ENCODE measurements at places on chromosomes 5 and 9.
A peak's percentile ranks its signal among the peaks of the same experiment; 100 is the strongest.

- DNase-seq: no peak
Observed at GRCh38 chr9:92608909-92609445, 61.0 kb downstream of the IPPK start.

DNA sequence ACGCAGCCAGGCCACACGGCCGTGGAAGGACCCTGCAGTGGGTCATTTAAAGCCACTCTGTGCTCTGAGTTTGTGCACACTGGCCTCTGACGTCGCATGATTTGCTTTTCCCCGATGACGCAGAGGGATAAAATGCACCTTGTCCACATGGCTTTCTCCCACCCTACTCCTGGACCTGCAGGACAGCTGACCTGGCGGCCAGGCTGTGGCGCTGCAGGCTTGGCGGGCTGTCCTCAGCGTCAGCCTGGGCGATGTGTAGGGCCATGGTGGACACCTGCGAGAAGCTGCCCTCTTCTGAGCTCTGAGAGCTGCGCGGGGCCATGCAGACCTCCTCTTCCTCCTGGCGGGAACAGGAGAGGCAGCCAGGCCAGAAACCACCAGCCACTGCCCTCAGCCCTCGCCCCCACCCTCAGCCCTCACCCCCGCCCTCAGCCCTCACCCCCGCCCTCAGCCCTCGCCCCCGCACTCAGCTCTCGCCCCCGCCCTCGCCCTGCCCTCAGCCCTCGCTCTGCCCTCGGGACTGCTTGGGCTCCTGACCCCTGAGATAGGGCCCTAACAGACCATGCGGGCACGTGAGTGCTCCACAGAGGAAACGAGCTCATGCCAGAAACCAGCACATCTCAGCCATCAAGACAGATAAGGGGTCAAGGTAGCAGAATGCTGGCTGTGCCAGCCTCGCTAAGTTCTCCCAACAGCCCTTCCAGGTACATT, 20.0 kb upstream of the SCGB3A1 start:
- no peak for DNase-seq

- no peak for DNase-seq
Observed at GRCh38 chr5:172561151-172561550, 79.9 kb upstream of the NEURL1B start.

DNA sequence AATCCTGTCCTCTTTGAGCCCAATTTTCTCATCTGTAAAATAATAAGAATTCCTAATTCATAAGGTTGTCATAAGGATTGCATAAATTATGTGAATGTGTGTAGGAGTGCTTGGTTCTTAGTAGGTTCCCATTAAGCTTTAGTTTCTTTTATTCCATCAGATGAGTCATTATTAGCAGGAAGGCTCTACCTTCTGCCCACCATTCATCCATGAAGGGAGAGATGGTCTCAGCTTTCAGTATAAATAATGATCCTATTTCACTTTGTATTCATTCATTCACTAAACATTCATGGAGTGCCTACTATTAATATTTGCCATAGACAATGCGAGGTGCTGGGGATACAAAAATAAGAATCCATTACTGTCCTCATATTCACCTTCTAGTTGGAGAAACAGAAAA, 3.0 kb downstream of the CMYA5 start:
- no peak for DNase-seq

GRCh38 chr5:160385496-160385895, 14.4 kb downstream of the FAM200C start:
- no peak for DNase-seq

DNA sequence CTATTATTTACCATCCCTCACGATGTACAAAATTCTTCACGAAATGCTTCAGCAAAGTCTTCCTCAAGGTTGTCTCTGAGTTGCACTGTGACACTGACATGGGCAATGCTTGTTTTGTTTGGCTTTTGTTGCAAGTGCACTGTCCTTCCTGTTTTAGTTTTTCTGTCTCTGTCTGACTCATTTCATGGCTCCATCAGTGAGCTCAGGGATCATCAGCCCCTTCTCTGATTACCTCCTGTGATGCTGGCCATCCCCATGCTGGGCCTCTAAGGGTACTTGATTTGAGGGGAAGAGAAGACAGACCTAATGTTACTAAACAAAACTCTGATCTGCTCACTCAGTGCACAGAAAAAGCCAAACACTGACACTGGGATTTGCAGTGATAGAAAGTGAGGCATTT, 37.6 kb upstream of the STX17 start:
- DNase-seq: no peak

- DNase-seq: no peak
Observed at GRCh38 chr5:158722940-158723339, 376.8 kb downstream of the EBF1 start.

DNA sequence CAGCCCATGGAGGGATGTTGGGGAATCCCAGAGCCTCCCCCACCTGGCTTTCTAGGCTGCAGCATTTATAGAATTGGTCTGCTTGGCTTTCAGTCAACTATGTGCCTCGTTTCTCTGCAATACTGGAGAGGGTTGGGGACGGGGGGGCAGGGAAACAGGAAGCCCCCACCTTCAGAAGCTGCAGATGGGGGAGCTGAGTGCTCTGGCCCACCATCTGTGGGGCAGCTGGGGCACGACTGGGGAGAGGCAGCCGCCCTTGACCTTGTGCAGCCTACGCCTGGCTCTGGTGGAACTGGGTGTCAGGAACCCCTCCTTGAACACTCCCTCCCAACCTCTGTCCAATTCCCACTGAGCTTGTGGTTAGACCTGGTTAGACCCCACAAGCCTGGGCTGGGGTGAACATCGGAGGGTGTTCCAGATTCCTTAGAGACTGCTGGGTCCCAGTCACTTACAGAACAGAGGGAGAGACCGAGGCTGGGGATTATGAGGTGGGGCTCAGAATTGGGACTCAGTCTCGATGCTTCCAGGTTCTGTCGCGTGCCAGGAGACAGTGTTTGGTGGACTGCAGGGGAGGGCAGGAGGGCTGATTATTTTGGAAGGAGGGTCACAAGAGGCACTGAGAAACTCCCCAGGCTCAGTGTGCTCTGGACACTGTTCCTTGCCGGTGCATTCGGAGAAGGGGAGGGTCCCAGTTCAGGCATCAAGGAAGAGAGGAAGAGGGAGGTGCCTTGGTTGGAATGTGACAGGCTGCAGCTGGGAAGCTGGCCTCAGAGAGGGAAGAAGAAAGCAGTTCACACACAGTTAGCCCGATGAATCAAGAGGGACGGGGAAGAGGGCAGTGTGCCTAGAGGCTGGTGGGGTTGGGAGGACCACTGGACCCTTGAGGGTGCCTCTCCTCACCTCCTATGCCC, 25.6 kb downstream of the COL27A1 start:
- no peak for DNase-seq

DNA sequence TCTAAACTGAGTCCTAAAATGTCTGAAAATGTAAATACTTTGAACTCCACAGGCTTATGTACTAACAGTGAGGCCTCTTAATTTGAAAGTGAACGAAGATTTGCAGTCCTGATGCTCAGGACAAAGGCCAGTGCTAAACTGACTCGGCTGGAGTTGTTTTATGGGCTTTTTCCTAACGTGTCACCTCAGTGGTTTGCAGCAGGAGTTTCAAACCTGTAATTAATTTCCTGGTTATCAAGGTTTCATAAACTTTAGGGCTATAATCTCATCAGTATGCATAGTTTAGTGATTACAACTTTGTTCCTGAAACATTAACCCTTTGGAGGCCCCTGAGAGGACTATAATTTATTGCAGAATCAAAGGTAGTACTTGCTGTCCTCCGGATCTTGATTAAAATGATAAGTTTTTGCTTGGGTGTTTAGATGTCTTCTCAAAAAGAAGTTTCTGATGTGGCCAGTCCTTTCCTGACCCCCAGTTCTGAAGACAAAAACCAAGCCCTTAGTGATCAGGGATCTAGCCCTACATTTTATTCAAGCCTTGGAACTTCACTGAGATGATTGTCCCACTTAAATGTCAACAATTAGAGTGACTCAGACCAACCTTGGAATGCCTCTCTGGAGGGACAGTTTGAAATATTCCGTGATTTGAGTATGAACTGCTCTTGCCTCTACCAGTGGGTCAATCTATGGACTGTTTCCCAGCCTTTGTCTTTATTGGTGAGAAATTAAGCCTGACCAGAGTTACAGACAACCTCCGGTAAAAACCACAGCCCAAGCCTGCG, 11.1 kb upstream of the S100Z start:
- no peak for DNase-seq

DNA sequence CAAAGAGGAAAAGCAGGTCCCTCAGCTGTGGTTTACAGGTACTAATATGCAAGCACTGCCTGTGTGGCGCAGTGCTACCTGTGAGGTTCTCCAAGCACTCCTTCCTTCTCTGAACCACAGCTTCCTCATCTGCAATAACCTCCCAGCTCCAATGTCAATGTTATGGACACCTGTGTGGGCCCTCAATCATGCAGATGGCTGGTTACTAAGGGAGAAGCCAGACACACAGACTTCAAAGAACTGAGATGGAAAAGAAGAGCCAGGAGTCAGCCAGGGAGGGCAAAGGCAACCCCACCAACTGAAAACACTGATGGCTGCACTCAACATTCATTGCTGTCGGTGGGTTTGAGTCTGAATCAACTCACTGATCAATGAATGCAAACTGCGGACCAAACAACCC, 77.7 kb downstream of the NR6A1 start:
- no peak for DNase-seq

DNA sequence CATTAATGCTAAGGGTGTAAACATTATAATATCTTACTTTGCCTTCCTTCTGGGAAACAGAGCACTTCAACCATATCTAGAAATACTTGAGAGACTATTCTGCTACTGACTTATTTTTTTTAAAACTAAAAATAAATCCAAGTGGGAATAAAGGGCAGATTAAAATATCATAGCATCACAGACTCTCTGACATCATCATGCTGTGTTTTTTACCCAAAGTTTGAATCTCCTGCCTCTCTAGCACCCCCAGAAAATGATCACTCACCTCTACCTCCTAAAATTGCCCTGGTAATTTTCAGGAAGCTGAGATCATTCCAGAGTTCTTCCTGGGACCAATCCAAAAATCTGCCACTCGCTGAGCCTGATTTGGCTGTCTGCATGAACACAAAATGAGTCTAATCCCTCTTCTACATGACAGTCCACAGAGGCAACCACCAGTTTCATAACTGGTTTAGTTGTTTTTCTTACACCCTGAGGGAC, 813.8 kb upstream of the DMAC1 start:
- DNase-seq: no peak

DNA sequence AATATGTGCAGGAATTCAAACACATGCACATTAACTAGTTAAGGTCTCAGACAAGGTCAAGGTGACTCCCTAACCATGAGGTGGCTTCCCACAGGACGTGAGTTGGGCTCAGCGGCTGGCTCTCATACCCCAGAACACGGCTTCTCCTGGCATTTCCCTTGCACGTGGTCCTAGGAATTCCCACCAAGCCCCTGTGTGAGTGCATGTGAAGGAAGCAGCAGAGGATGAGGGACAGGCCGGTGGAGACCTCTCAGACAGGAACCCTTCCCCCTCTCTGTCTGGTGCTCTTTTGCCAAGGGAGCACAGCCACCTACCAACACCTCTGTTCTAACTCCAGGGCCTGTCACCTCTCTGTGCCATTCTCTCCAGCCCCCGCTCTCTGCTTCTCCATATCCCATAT, 271.0 kb downstream of the FSTL4 start:
- no peak for DNase-seq

GRCh38 chr5:19496056-19496455, 491.9 kb downstream of the CDH18 start:
- no peak for DNase-seq

GRCh38 chr9:135757356-135757755, 55.4 kb downstream of the KCNT1 start:
- DNase-seq: no peak

DNA sequence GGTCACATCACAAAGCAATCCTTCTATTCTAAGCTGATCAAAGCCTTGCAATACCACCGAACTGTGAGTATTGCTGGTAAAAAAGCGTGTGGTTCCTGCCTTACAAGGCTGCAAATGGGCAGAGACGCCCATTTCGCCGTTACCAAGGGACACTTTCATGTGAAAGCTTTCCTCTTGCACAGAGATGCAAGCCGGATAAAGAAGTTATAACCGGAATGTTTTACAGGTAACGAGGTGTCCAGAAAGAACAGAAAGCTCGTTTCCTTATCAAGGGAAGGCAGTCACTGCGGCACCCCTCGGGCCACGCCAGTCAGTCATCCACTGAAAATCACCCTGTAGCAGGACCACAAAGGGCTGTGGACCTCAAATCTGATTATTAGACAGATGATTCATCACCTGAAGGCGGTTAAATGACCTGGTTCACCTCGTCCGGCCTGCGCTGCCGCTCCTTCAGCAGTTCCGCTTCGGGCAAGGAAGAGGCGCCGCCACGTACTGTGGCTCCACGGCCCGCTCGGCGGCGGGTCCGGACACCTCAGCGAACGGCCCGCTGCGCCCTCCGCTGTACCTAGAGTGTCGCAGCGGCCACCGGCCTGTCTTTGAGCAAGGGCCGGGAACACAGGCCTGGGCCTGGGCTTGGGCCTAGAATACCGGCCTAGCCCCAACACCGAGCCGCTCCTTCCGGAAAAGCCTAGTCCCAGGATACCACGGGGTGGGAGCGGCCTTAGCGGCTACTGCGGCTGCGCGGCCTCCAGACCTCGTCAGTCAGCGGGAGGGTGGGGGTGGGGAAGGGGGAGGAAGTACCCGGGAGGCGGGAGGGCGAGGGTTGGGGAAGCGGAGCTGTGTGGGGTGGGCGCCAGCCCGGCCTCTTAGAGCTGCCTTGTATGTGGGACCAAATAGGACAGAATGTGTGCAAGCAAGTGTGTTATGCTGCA, at the start of gene KLHL9:
KLHL9 (minus strand) TSS at position 704 of the 932 bp plus-strand sequence; CDS start at position 159, 545 bp downstream.
- DNase-seq: peak; percentile 69

GRCh38 chr9:125125523-125125922, 17.8 kb downstream of the SCAI start:
- DNase-seq: no peak

GRCh38 chr9:113746486-113746885, 129.6 kb upstream of the ZNF618 start:
- DNase-seq: no peak

DNA sequence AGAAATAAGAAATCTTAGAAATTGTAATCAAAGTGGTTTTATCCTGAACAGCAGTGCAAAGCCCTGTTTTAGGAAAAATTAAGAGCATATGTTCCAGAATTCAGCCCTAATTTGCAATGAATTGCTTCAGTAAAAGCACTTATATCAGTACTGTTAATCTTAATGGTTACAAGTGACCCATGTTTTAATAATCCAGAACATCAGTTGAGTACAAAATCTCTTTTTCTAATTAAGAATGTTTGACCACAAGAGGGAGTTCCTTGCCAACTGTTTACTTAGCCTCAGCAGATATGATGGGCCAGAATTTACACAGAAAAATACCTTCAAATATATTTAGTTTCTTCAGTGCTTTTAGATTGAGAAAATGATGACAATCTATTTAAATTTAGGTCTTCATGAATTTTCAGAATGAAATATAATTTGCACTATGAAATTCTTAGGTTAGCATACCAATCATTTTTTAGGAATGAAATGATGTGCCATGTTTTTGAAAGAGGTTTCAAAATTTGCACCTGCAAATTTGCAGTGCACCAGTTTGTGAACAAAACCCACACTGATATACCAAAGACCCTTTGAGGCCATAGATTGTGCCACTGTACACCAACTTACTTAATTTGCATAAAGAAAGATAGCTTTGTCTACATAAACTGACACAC, 926.3 kb upstream of the ARRDC3 start:
- no peak for DNase-seq

GRCh38 chr9:81083854-81084512, 605.4 kb downstream of the TLE1 start:
- DNase-seq: no peak

- no peak for DNase-seq
Observed at GRCh38 chr5:128199104-128199503, 115.5 kb downstream of the SLC12A2 start.
